ENCODE measurements at places on chromosomes 2 and 18.

GRCh38 chr2:120715353-120715752 is 20.3 kb upstream of the GLI2 start:
- no peak for DNase-seq

GRCh38 chr2:191910518-191910917 is 63.6 kb upstream of the CAVIN2 start:
- no peak for DNase-seq

GRCh38 chr2:67930156-67930555 is 132.6 kb downstream of the C1D start:
- no peak for DNase-seq

- DNase-seq: no peak
Observed at GRCh38 chr2:25341011-25341727, 556 bp downstream of the DNMT3A start.

DNA sequence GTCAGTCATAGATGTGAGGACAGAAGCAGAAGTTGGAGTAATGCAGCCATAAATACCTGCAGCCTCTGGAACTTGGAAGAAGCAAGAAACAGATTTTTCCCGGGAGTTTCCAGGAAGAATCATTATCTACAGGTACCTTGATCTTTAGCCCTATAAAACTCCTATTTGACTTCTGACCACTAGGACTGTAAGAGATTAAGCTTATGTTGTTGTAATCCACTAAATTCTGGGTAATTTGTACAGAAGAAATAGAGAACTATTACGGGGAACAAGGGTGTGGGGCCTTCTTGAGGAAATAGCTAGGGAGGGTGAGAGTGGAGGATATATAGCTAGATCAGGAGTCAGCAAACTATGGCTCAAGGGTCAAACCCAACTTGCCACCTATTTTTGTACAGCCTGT is 353.2 kb downstream of the SLC4A3 start:
- no peak for DNase-seq

DNA sequence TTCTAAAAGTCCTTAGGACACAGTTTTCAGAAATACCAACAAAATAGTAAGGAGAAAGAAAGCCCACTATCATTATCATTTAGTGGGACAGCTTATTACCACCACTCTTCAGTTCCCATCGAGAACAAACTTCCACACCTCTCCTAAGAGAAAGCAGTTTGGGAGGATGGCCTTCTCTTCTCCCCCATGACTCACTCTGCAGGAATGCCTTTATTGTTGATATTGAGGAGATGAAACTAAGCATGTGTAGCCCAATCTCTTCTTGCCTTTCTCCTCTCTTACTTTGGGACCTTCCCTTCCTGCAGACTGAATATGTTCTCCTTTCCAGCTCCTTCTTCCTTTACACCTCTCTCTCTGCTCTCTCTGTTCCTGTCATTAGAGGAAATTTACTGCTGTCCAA is 30.0 kb upstream of the ERMN start:
- no peak for DNase-seq

DNA sequence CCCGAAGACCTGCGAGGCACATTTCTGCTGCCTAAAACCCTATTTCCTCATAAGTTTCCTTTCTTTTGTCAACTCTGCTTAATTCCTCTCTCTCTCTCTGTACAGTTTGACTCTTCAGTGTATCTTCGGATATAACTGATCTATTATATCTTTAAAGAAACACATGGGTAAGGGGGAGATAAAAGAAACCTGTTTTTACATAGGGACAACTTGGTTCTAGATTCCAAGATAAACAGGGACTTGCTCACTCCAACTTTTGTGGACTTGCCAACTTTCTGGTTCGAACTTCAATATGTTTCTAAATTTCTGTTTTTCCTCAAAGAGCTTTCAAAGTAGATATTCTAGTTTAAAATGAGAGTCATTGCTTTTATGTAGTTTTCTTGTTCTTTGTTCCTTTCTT is 182.7 kb upstream of the EPC2 start:
- DNase-seq: no peak

- no peak for DNase-seq
Observed at GRCh38 chr18:80086281-80086680, 22.8 kb upstream of the ADNP2 start.

- no peak for DNase-seq
Observed at GRCh38 chr18:11497585-11497984, 111.8 kb upstream of the SLC35G4 start.

- DNase-seq: no peak
Observed at GRCh38 chr18:73646772-73647171, 500.9 kb downstream of the FBXO15 start.

DNA sequence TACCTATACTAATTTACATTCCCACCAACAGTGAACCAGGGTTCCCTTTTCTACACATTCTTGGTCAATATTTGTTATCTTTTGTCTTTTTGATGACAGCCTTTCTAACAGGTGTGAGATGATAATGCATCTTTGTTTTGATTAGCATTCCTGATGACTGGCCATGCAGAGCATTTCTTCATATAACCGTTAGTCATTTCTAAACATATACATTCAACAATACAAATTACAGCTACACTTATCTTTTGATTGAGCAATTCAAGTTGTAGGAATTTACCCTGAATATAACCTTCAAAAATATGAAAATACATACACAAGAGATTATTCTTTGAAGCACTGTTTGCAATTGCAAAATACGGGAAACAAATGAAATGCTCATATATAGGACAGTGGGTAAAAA is 94.9 kb downstream of the TMEM131 start:
- DNase-seq: no peak
